T follicular helper cell (primary cell): ENCODE measurements at places on chromosomes 12 and 14.

DNA sequence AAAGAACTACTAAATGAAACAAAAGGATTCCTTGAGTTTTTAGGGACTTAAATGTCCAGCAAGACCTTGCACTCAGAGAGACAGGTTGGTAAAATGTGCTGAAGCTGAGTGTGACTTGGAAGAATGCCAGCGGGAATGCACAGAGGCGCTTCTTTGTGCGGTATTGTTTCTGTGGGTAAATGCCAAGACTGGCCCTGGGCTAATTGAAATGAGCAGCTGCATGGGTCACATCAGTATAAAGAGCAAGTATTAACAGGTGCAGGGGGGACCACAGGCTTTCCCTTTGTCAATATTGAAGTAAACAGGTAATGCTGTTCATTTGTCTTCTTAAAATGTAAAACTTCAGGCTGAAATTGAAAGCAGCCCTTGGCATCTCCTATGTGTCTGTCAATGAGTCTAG, 74.3 kb downstream of the LMO3 start:
- no peak for DNase-seq

DNA sequence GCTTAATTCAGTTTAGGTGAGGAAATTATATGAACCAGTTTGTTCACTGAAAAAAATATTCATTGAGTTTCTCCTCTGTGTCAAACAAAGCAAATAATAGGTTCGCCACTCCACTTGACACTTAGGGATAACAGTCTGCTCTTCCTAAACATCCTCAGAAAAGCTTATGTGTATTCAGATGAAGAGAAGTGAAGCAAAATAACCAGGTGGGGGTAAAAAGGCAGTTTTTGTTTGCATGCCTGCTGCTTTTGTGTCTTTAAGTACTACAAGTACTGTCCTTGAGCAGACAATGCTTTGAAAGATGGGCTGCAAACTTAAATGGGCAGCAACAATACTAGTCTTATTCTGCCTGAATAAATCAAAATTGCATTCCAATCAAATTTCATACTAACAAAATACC, 910.7 kb upstream of the MDGA2 start:
- DNase-seq: no peak

GRCh38 chr12:110860833-110861296, 14.1 kb downstream of the CCDC63 start:
- no peak for DNase-seq

- DNase-seq: no peak
Measured at GRCh38 chr12:19440916-19441315, 1.6 kb downstream of the AEBP2 start.

DNA sequence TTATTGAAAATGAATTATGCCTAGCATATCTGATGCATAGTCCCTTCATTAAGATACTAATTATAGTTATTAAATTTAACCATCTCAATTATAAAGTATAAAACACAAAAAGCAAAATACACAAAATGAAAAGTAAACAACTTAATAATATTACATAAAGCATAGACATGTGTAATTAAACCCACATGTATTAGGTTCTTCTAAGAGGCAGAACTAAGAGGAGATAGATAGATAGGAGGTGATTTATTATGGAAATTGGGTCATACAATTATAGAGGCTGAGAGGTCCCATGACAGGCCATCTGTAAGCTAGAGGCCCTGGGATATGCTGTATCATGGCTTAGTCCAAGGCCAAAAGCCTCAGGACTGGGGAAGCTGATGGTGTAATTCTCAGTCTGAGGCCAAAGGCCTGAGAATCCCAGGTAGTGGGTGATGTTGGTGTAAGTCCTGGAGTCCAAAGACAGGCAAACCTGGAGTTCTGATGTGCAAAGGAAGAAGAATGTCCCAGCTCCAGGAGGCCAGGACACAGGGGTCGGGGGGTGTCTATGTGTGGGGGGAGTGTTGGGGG, 953.3 kb downstream of the TRHDE start:
- DNase-seq: no peak

- DNase-seq: no peak
Measured at GRCh38 chr12:77728018-77728417, 102.7 kb upstream of the NAV3 start.

DNA sequence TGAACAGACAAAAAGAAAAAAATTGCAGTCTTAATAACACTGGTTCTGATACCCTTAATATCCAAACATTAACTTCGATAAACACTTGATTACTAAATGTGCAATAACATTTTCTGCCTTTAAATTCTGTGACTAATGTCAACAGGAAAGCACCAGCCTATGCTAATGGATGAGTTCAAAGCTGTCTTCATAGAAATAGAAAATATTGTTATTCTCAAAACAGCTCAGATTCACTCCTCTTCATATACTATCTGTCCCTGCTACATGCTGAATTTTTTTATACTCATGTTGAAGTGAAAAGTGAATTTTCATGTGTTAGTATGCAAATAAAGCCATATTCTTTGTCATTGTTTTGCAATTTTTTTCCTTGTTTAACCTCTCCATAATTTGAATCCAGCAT, 13.9 kb downstream of the TAS2R43 start:
- DNase-seq: no peak

- no peak for DNase-seq
Measured at GRCh38 chr14:74195623-74196022, 43.6 kb upstream of the VSX2 start.

DNA sequence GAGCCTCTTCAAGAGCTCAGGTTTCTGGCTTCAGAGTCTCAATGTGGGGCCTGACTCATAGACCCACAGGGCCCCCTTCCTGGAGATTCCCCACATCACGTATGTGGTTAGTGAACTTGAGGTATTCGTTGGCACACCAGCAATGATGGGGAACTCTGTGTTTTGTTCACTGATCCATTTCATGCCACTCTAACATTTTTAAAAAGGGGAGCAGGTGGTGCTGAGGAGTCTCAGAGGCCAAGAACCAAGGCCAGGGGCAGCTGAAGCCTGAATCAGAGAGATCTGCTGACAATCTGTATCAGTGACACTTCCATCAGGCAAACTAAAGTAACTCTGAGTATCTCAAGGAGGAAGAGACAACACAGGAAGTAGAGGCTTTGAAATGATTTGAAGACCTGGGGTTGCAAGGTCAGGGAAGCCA, 323.4 kb downstream of the VRK1 start:
- DNase-seq: no peak

DNA sequence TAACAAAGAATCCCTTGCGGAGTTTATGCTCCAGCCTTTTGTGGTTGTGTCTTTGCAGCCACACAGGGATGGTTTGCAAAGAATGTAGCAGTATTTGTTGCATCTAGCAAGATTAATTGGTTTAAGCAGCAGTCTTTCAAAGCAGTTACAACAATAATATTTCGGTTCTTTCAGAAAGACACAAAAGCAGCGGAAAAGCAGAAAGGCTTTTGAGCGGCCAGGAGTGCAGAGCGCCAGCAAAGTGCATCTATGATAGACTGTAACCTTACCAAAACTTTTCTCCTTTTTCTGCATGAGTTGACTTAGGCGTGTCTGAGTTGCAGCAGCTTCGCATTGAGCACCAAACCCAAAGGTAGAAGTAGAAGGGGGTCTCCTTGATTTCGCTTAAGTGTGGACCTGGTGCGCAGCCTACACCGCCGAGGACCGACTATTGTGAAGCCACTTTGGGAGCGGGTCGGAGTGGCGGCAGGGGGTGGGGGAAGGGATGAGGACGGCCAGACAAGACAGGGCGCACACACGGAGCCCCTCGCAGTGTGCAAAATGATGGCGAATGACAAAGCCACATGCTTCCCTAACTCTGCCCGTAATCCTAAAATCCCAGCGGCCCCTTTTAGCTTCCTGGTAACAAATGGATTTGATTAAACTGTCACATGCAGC, 1.2 kb downstream of the LMO3 start:
- DNase-seq: no peak

- DNase-seq: no peak
Measured at GRCh38 chr12:50072198-50072907, 12.8 kb upstream of the SMARCD1 start.

- DNase-seq: no peak
Measured at GRCh38 chr14:75563931-75564330, 14.5 kb upstream of the FLVCR2 start.

- no peak for DNase-seq
Measured at GRCh38 chr14:35932659-35933159, 106.6 kb downstream of the BRMS1L start.

DNA sequence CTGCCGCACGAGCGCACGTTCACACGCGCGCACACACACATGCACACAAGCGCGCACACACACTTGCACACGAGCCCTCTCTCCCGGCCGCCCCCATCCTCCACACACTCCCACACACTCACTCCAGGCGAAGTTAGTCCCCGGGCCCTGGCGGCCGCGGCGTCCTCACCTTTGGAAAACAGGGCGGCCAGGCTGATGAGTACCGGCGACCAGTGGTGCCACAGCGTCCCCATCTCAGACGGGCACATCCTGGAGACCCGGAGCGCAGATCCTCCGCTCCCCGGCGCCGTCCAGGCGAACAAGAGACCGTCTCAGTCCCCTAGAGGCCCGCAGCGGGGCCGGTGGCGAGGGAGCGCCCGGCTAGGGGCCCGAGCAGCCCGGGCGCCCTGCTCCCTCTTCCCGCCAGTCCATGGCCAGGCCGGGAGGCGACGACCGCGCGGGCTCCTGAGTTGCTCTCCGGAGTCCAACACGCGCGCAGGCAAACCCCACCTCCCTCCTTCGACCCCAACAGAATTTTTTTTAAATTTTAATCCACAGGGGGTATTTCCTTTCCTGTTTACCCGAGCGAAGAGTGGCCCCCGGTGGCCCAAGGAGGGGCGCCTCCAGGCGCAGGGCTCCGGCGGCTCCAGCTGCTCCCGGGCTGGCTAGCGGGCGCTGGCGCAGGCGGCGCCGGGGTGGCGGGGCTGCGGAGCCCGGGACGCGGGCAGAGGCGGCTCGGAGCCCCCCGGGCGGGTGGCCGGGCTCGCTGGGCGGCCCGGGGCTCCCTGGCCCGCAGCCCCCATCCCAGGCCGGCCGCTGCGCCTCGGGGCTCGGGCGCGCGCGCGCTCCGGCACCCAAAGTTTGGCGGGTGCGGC, 506 bp downstream of the TMEM132D start:
- DNase-seq: no peak

DNA sequence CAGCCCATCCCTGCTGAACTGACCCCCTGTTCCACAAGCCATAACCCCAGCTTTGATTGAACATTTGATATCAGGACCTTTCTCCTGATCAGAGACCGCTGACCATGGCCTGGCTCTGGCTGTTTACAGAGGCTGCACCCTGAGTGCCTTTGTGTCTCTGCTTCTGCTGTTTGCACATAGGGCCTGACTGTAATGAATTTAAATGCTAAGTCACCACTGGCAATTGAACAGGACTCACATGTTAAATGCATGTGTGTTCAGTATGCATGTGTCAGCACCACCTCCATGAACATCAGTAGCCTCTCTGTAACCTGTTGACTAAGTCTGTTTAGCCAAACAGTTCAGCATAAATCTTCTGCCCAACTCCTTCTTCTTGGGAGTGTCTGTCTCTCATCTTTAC, 690.3 kb downstream of the TMEM121 start:
- DNase-seq: no peak

- DNase-seq: no peak
Measured at GRCh38 chr14:56590535-56590960, 10.9 kb downstream of the TMEM260 start.

DNA sequence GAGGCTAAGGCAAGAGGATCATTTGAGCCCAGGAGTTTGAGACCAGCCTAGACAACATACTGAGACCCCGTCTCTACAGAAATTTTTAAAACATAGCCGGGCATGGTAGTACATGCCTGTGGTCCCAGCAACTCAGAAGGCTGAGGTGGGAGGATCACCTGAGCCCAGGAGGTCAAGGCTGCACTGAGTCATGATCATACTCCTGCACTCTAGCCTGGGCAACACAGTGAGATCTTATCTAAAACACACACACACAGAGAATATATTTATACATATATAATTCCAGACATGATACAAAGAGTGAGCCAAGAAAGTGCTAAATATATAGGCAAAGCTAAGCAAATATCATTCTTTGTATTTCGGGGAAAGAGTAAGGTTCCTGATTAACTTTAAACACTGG, 9.4 kb downstream of the ZFC3H1 start:
- DNase-seq: no peak

GRCh38 chr12:31768046-31768445, 39.2 kb upstream of the AMN1 start:
- DNase-seq: no peak

- peak; percentile 22 for DNase-seq
Measured at GRCh38 chr12:94263011-94263811, 114.8 kb downstream of the PLXNC1 start.

- peak; percentile 56 for DNase-seq
Measured at GRCh38 chr12:122951979-122952892, 14.0 kb downstream of the ABCB9 start.

- DNase-seq: no peak
Measured at GRCh38 chr14:61033054-61033453, 52.0 kb downstream of the SLC38A6 start.

GRCh38 chr12:63934936-63935335, 90.4 kb downstream of the SRGAP1 start:
- DNase-seq: no peak

DNA sequence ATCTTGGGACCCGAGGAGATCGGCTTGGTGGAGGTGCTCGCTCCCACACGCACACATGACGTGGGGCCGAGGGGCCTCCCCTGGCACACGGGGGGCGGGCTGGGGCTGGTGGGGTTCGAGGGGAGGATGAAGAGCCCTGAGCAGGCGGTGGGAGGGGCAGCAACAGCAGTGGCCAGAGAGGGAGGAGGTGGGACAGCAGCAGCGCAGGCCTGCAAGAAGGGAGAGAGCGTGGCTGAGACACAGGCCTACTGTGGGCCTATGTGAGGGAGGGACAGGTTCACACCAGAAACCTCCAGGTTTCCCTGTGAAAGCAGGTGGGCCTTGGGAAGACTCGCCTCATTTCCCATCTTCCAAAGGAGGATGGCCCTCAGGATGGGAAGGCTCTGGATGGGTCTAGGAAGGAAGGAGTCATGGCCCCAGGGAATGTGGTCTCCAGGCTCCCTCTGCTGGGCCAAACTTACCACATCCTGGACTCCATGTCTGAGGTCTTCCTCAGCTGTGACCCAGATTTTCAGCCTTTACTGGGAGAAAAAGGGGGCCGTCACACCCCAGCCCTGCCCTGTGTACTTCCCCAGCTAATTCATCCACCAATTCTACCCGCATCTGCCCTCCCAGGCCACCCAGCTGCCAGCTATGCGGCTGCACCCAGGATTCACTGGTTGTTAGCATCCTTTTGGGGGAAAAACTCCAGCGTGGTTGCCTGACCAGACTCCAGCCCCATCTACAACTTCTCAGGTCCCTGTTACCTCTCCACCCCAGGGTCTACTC, 2.8 kb downstream of the PIANP start:
- DNase-seq: no peak

DNA sequence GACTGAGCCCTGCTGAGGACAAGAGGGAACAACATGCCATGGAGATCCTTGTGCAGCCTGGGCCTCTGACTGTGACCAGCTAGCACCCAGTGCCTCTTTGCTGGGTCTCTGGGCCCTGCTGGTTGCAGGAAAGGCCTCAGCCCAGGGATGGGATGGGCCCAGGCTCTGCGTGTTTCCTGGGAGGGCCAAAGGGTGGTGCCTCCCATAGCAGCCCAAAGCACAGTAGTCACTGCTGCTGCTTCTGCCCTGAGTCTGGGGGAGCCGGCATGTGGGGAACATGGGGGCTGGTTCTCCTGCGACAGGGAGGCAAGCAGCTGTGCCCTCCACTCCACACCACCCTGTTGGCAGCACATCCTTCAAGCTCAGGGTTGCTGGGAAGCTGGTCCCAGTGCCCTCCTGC, 18.5 kb downstream of the ANHX start:
- no peak for DNase-seq

GRCh38 chr14:89014569-89014850, 190.1 kb downstream of the TTC8 start:
- no peak for DNase-seq

- DNase-seq: no peak
Measured at GRCh38 chr14:48690349-48690748, 895.8 kb downstream of the RPS29 start.

- no peak for DNase-seq
Measured at GRCh38 chr14:58296726-58297125, 1.6 kb upstream of the ARID4A start.
